Stomach (tissue), 19 donors: ENCODE measurements at places on chromosomes 7 and 10.
A peak's percentile ranks its signal among the peaks of the same experiment; 100 is the strongest.

- DNase-seq = no peak
Observed at GRCh38 chr10:34726862-34727261, 88.2 kb downstream of the PARD3 start.

- DNase-seq = no peak
Observed at GRCh38 chr10:96996275-96996965, 164.3 kb downstream of the LCOR start.

DNA sequence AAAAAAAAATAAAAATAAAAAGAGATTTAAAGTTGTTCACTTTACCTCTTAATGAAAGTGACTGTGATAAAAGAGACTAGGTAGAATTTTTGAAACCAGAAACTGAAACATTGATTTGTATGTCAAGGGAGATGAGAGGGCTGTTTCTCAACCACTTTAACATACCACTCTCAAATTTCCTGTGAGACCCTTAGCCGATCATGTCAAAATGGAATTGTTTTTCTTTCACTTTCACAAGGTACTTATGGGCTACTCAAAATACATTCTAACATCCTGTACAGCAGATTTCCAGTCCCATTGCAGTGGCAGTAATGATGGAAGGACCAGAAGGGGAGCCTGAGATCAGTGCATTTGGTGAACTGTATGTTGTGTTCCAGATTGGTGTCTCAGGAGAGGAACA lies 261.2 kb downstream of the PPP1R3A start:
- no peak for DNase-seq

DNA sequence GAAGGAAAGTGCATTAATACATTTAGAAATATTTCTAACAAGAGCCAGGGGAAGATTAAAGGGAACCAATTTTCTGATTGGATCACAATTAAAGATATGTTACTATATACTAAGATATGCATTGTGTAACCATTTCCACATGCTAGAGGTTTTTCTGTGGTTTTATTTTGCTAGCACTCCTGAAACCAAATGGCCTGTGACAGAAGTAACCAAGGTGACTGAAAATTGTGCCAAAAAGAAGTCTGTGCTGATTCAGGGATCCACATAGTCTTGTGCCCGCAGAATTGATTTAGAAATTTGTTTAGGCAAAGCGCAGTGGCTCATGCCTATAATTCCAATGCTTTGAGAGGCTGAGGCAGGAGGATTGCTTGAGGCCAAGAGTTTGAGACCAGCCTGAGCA lies 1.8 kb downstream of the CC2D2B start:
- no peak for DNase-seq

GRCh38 chr10:5615316-5615715 lies 51.1 kb downstream of the ASB13 start:
- DNase-seq = peak; percentile 46

- DNase-seq = peak; percentile 46
Observed at GRCh38 chr7:44980393-44981034, 1.7 kb upstream of the MYO1G start.
